WTC11 (cell line): ENCODE measurements at places on chromosomes 6 and 20. TPM values are rescaled to one million over a fixed set of nuclear protein-coding genes. Genes with fewer than 3 reads are reported as not detected.

Gene COL19A1
- total RNA-seq = not detected in 3 replicates

Gene HLA-DRB1
- 1.4 to 2.3 TPM (median 2.1 TPM) in 3 replicates for total RNA-seq

Gene CALHM4
- total RNA-seq = not detected in 3 replicates

Gene LY86
- total RNA-seq = 0.16 to 0.21 TPM in 2 of 3 replicates, not detected in the other

Gene ZNF391
- 9.4 to 11.5 TPM (median 11.3 TPM) in 3 replicates for total RNA-seq

Gene PARD6B
- total RNA-seq = 29.6 to 38.0 TPM (median 37.5 TPM) in 3 replicates

DNA sequence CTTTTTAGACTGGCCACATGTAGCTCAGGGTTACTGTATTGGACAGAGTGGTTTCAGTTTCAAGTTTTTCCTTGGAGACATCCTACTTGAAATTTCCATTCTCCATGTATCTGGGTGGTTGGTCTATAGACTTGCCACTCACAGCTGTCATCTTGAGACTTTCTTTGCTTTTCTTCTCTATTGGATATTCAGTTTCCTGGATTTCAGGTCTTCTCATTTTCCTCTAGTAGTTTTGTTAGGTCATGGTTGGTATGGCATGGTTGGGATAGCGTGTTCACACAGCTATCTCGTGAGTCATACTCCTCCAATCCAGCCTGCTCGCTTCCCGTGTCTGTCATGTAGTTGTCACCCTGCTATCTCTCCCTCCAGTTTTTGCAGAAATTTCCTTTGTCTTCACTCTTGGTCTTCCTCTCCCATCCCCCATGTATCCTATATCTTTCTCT, 48.3 kb downstream of the PTPN1 start:
- DNase-seq = no peak

GRCh38 chr20:36548006-36548315, 6.6 kb downstream of the MYL9 start:
- peak; percentile 81 for DNase-seq

- DNase-seq = no peak
Observed at GRCh38 chr20:46291401-46291800, 16.9 kb downstream of the CDH22 start.

GRCh38 chr6:1232578-1232977, 79.3 kb upstream of the FOXQ1 start:
- DNase-seq = no peak

GRCh38 chr6:163180874-163181541, 233.5 kb upstream of the QKI start:
- peak; percentile 77 for DNase-seq

GRCh38 chr6:30626484-30627366, at the start of gene ATAT1:
Gene ATAT1 (plus strand): TSS chr6:30626874.
- peak; percentile 88 for DNase-seq

DNA sequence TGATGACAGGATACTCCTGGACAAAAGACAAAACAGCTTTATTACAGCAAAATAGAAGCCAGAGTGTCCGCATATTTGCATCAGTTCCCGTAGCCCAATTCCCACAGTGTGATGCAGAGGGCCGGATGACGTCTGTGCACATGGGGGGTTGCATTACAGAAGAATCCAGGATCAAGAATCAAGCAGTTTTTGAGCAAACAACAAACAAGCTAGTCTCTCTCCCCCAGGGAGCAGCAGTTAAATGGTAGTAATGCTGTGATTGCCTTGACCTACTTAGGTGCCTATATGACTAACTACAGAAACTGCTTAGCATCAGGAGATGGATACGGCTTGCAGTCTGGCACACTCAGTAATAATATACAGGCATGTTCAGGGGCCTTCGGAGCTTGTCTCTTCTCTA, 3.2 kb upstream of the SDHAF4 start:
- no peak for DNase-seq

- DNase-seq = no peak
Observed at GRCh38 chr20:7085467-7085866, 318.0 kb downstream of the BMP2 start.

DNA sequence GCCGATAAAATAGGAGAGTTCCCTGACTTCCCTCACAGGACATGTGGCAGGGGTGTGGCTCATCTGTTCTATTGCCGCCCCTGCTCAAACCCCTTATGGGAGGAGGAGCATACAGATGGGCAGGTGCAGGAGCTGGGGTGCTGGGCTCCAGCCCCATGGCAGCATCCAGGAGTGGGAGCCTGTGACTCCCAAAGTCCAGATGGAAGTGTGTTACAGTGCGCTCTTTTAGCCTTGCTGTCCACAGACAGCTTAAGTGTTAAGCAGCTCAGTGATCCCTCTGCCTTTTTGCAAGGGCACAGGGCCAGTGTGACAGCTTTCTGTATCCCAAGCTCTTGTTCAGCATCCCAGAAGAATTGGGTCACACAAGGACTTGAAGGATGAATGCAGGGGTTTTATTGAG, 212.3 kb upstream of the MYLIP start:
- DNase-seq = no peak

DNA sequence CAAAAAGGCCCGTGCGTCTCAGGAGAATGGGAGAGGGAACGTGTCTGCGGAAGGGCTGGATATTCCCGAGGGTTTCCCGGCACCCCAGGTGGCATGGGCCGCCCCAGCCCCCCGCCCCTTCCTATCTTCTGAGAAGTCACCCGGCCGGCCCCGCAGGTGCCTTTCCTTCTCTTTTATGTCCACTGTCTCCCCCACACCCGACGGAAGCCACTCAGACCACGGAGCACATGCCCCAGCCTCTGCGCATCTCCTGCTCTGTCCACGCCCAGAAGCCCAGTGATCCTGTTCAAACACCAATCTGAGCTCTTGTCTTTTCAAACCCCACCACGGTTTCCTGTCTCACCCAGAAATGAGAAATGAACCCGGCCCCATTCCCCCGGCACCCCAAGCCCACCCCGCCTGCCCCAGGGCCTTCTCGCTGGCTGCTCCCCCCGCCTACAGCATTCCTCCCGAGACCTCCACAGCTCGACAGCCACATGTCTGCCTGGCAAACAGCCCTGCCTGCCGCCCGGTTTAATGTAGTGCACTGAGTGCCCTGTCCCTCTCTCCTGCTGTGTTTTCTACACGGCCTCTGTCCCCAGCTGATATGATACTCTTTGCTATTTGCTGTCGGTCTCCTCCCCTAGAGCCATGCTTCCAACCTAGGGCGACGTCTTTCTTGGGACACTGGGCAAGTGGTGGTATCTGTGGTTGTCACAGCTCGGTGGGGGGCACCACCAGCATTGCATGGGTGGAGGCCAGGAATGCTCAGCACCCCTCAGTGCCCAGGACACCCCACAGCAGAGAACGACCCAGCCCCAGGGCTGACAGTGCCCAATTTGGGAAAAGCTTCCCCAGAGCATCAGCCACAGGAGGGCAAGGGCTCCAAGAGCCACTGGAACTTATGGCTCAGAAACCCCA, 182.7 kb downstream of the TAF4 start:
- no peak for DNase-seq

- DNase-seq = no peak
Observed at GRCh38 chr6:26034905-26035304, 52.3 kb upstream of the HFE start.

DNA sequence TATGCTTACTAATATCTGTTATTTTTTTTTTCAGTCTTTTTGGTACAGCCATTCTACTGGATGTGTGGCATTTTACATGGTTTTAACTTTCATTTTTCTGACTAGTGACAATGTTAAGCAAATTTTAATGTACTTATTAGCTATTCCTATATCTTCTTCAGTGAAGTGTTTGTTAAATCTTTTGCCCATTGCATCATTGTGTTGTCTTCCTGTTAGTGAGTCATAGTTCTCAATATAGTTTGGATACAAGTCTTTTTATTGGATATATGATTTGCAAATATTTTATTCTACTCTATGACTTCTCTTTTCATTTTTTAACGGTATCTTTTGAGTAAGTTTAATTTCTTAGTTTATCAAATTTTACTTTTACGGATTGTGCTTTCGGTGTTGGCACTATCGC, 519.4 kb downstream of the CDKAL1 start:
- DNase-seq = no peak

DNA sequence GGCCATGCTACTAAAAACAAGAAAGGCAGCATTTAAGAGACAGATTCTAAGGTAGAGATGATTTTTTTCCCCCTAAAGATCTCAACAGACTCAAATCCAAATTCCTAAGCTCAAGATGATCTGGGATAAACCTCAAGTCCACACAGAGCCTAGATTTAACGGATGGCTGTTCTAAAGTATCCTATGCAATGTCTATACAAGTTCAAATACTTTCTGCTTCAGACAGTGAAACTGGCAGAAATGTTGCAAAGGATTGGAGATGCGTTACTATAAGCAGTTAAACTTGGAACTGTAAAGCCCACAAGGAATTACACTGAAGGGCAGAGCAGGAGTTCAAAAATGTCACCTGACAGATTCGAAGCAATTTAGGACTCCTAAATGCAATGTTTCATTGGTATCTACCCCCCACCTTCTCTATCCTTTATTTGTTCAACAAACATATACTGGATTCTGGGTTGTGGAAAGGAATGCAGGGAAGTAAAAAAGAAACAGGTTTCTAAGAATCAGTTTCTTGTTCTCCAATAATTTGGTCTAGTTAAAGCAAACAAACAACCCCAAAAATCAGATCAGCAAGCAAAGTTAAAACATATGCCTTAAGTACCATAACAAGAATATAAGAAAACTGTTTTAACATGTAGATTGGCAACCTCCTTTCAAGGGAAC, 1.6 kb downstream of the DNAAF9 start:
- DNase-seq = no peak

GRCh38 chr20:54479138-54479906, 3.9 kb downstream of the DOK5 start:
- peak; percentile 32 for DNase-seq

DNA sequence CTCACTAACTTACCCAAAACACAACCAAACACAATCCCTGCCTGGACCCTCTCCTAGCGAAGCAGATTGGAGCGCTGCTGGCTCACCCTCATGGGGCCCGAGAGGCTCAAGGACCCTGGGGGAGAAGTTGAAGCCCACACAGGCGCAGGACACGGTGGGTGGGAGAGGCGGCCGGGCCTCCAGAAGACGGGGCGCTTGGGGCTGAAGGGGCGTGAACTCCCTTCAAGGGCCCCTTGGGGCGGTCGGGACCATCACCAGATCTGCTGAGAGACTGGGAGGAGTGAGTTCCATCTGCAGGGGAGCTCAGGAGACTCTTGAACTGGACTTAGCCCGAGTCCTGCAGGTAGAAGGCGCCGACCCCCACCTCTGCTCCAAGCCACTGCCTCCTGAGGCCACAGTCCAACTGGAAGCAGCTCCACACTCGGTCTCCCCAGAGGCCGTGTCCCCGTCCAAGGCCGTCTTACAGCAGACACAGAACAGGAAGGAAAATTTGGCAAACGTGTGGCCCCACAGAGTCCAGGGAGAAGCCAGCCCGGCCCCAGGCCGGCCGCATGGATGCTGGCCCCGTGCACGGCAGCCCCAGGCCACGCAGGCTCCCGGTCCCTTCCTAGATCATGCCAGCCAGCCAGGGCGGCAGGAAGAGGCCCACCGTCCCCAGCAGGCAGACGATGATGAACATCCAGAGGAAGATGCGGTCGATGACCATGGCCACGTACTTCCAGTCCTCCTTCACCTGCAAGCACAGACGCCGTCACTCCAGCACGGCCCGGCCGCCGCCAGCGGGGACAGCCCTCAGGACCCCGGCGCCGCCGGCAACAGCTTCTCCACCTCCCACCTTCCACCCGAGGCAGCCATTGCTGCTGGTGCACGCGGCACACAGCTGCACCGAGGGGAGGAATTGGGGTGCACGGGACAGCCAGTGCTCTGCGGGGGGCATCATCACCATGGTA, 14.7 kb downstream of the CHRNA4 start:
- DNase-seq = no peak

GRCh38 chr6:140183881-140184280, 809.4 kb upstream of the CITED2 start:
- no peak for DNase-seq

DNA sequence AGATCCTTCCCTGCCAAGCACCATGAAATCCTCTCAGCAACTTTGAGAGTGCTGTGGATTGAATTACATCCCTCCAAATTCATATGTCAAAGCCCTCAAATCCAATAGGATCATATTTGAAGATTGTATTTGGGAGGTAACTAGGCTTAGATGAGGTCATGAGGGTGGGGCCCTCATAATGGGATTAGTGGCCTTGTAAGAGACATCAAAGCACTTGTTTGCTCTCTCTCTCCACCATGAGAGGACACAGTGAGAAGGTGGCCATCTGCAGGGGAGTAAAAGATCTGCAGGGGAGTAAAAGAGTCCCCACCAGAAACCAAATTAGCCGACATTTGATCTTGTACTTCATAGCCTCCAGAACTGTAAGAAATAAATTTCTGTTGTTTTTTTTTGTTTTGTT, 298.2 kb downstream of the SAMD5 start:
- DNase-seq = no peak
